Activated CD4-positive, alpha-beta T cell treated with anti-CD3 and anti-CD28 coated beads, Interleukin-2, amount 50 U/mL, for 48 hours (primary cell): ENCODE measurements at places on chromosomes 2 and 18.

- DNase-seq: no peak
These were observed 11.3 kb upstream of the GRP start for GRCh38 chr18:59208602-59209125.

- no peak for DNase-seq
These were observed 24.9 kb downstream of the ZNF892 start for GRCh38 chr2:95232232-95232631.

GRCh38 chr18:10912790-10913545 lies 236.4 kb downstream of the PIEZO2 start:
- no peak for DNase-seq

DNA sequence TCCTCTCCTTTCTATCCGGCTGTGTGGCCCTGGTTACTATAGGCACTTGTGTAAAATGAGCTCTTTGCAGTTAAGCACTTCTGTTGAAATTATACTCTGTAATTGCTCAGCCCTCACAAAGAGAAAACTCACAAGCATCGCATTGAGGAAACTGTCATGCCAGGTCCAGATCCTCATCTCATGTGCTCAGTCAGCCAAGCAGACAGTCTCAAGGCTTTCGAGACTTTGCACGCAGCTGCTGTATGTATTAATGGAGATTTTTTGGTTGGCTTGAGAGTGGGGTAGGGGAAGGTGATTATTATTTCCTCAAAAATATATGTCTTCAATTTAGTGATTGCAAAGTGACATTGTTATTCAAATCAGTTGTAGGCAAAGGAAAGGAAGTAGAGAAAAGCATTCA lies 33.0 kb upstream of the PHLPP1 start:
- no peak for DNase-seq
